NCI-H187 (cell line): ENCODE measurements at places on chromosomes 2 and 18.

DNA sequence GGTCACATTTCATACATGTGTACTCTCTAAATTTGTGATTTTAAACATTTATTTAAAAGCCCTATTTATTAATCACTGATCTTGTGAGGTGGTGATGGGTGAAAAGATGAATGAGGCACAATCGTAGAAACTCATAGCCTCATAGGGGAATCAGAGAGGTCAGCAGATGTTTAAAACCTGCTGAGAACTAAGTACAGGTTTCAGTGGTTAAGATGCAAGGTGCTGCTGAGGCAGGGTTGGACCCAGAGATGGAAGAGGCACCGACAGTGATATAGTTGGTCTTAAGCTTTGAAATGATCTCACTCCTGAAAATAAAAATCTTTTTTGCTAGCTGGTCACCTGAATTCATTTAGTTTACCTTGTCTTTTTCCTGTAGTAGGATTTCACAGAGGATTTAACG, 49.6 kb downstream of the LINC00305 start:
- DNase-seq, result no peak

DNA sequence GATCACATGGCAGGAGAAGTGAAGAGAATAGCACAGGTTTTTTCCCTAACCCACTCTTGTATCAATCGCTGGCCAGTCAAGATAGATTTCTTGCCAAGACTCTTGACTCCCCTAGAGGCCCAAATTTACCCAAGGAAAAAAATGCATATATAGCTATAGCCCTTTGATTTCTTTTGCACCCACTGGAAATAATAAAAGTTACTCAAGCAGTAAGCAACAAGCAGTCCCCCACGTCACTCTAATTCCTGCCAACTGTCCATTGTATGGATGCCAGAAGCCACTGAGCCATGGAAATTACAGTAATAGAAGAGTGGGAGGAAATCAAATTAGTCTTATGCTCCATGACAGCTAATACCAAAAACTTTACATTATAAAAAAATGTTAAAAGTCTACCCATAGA, 125.3 kb upstream of the SLC39A10 start:
- no peak for DNase-seq

DNA sequence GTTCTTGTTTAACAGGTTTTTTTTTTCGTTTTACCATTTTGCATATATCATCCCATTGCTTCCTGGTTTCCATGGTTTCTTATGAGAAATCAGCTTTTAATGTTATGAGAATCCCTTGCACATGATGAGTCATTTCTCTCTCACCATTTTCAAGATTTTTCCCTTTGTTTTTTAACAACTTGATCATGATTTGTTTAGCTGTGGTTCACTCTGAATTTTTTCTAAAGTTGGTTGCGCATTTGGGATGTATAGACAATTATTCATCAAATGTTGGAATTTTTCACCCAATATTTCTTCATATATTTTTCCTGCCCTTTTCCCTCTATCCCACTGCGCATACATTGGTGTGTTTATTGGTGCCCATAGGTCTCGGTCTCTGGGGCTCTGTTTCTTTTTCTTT, 42.4 kb upstream of the BIN1 start:
- DNase-seq, result no peak

DNA sequence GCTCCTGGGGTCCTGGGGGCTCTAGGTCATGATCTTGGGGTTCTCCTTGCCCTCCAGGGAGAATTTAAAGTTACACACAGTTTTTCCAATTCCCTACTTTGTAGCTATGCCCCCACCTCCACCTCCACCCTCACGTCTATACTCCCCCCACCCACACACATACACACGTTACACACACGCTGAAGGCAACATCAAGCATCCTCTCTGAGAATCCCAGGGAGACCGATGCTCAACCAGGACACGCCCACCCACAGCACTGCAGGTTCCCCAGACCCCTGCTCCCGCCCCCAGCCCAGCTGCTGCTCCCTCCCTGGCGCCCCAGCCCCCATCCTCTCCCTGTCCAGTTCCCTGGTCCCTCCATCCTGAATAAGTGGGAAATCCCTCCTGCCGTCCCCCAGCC, 6.4 kb upstream of the TNS1 start:
- DNase-seq, result no peak

GRCh38 chr2:58971511-58972360, 730.6 kb upstream of the FANCL start:
- no peak for DNase-seq

- no peak for DNase-seq
Observed at GRCh38 chr2:15753811-15754702, 162.4 kb downstream of the DDX1 start.
